NCI-H1092 (cell line): ENCODE measurements at places on chromosomes 3 and 15.

DNA sequence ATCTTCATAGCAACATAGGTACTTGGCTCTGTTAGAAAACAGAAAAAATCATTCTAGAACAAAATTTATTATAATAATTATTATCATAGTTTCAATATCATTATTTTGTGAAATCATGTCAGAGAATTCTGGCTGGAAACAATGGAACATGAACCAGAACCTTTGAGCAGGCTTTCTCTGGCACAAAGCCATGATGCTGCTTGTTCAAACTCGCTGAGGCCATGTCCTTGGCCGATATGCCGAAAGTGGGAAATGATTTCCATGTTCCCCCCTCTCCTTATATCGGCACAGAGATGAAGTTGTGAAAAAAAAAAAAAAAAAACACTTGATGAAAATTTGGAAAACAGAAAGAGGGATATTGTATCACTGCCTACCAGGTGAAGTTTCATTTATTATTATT is 49.0 kb upstream of the MRPL3 start:
- no peak for DNase-seq

DNA sequence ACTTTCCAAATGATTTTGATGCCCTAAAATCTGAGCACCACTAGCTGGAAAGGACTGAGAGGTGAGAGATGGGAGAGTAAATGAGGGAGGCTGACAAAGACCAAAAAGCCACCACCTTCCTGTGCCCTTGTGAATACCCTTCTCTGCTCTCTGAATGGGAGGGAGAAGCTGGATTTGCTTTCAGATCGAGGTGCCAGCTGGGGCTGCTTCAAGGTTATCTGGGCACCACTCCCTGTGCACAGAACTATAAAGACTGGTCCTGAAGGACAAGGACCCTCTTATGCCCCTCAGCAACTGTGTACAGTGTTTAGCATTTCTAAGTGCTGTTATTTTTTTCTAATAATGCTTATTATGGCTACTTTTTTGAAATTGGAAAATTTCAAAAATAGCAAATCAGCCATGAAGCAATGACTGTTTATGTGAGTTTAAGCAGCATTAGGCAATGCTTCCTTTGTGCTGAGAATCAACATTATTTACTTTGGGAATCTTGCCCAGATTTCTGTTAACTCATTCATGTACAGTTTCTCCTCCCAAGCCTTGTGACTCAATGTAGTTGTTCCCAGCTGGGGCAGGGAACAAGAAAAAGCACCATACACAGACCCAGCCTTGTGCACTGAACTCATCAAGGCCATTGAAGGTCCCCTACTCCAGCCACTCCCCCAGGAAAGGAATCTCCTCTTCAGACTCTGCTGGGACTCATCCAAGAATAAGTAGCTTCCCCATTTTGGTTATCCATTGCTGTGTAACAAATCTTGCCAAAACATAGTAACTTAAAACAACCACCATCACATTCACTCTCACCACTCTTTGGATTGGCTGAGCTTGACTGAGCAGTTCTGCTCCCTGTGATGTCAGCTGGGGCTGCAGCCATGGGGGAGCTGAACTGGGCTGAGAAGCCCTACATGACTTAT is 37.3 kb upstream of the CDV3 start:
- DNase-seq, result peak; percentile 14

- DNase-seq, result no peak
Observed at GRCh38 chr3:77707281-77707680, 667.4 kb downstream of the ROBO2 start.

- no peak for DNase-seq
Observed at GRCh38 chr3:194303749-194304148, 47.4 kb downstream of the CPN2 start.

GRCh38 chr3:129106320-129106719 is 15.3 kb downstream of the RAB43 start:
- no peak for DNase-seq
